ENCODE measurements at places on chromosomes 6 and 20.

- DNase-seq, result no peak
Measured at GRCh38 chr20:55668631-55669030, 336.7 kb downstream of the CBLN4 start.

GRCh38 chr6:167826896-167827582 is at the start of gene AFDN:
Gene AFDN (plus strand): TSS chr6:167826911. CDS start chr6:167827133, 222 bp downstream.
- DNase-seq, result no peak

GRCh38 chr20:59402681-59403080 is 102.3 kb downstream of the EDN3 start:
- no peak for DNase-seq

- DNase-seq, result no peak
Measured at GRCh38 chr6:141443032-141443431, 689.7 kb upstream of the GJE1 start.

- peak; percentile 67 for DNase-seq
Measured at GRCh38 chr6:160015778-160016684, 47.1 kb downstream of the IGF2R start.

DNA sequence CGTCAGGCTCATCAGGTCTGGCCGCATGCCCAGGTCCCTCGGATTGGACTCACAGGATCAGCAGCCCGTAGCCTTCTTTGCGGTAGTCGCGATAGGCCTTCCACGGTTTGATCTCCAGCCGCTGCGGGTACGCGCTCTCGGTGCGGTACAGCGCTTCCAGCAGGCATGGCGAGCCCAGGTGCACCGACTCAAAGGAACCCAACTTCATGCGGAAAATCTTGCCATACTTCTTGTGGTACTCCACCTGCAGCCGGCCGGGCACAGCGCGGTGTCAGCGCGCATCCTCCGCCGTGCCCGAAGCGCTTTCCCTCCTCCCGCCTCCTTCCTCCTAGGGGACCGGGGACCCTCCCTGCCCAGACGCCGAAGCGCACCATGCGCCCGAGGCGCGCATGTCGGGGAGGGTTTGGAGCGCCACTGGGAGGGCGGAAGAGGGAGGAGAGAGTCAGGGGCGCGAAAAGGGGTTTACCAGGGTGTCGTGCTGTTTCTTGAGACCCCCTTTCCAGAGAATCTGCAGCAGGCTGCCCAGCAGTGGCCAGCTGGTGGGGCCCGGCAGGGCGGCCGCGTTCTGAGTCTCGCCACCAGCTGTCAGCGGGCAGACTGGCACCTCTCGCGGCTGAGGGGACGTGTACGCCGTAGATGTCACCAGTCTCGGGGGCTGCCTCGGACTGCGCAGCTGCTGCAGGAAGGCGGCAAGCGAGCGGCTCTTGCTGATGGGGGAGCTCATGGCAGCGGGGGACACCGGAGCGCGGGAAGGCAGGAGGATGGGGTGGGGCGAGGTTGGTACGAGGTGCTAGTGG is 732 bp downstream of the CYP24A1 start:
- peak; percentile 7 for DNase-seq

DNA sequence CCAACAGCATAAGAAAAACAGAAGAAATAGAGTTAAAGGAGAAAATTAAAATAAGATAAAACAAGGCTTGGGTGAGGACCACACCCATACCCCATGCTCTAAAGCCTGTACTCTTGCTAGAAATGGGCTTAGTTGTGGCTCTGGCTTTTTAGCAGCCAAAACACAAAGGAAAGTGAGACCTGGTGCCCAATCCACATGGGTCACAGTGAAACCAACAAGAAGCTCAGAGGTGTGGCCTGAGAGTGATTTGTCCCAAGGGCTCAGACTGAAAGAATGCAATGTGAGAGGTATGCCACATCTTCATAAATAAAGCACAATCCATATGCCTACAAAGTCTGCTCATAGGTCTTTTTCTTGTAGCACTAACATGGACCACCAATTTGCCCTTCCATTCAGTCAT is 21.1 kb downstream of the HM13 start:
- no peak for DNase-seq

DNA sequence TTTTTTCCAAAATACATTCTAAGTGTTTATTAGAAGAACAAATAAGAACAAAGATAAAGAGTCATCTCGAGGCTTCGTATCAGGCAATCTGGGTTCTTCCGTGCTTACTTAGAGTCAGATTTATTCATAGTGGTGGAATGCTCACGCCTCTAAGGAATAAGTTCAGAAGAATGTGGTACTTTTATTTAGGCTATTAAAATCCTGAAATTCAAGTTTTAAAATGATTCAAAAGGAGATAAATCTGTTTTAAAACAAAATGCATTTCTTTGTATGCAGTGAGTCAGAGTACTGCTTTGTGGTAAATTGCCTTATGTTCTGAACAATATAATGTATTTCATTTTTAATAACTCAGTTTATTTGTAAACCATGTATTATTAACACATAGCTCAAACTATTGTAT is 89.1 kb downstream of the FUT9 start:
- no peak for DNase-seq

GRCh38 chr6:71678091-71678490 is 208.3 kb upstream of the RIMS1 start:
- DNase-seq, result no peak
